CD4-positive, alpha-beta T cell treated with Interleukin-6 at 100 ng/mL for 8 hours (primary cell): ENCODE measurements at places on chromosomes 4 and X.

DNA sequence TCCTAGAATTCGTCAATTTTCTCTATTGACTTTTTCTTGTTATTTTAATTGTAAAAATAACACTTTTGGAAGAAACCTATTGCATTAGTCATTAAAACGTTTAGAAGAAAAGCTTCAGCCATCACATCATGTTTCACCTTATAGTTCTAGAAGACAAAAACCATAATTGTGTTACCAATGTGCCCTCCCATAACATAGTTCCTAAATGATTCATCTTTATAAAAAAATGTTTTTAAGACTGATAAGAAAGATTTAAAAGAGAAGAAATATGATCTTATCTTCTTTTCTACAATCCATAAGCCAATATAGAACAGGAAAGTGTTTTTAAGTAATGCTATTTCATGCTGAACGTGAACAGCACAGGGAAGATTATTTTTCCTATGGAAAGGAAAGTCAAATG lies 316.6 kb upstream of the NDST4 start:
- DNase-seq: no peak

GRCh38 chrX:53188763-53189162 lies 36.2 kb downstream of the KDM5C start:
- no peak for DNase-seq

- peak; percentile 18 for DNase-seq
Measured at GRCh38 chr4:109302361-109303139, at the start of gene COL25A1. Gene COL25A1 (minus strand): TSS chr4:109302658.

DNA sequence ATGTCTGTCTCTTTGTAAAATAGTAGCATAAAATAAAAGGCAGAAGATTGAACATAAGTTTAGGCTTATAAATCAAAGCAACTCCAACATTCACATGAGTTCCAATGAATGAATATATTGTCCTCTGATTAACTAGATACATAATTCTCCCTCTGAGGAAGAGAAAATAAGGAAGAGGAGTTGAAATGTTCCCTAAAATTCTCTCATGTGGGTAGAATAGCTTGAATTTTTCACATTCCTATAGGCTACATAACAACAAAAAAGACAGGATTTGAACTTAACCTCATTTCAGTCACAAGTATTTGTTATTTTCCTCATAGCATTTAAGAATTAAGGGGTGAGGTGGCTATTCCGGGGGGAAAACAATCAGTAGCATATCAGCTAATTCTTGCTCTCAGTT lies 462.4 kb upstream of the NDST4 start:
- DNase-seq: no peak

- no peak for DNase-seq
Measured at GRCh38 chrX:48531358-48531959, 8.1 kb upstream of the TBC1D25 start.

GRCh38 chr4:139726615-139727014 lies 61.0 kb downstream of the MGST2 start:
- no peak for DNase-seq

DNA sequence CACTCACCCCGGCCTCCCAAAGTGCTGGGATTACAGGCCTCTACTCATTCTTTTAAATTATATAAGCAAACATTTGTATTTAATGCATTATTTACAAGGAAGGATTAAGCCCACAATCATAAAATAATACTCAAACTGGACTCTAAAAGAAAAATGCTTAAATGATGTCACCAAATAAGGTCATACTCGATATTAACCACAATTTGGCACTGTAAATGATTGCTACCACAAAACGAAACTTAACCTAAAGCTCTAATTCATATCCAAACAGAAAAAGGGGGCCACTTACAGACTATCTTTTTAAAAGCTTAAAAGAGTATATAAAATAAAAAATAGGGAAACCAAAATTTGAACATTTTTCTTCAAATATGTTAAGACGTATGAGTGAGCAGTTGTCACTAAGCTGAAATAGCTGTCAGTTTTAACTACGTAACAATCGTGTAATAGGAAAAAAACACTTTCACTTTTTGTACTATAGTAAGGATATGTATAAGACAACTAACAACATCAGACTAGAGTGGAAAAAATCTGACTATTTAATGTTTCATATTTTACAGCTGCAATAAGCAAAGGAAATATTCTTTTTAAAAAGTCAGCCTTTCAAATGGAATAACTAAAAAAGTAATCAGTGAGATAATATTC lies 108.2 kb upstream of the GPR34 start:
- no peak for DNase-seq

GRCh38 chr4:1683261-1683735 lies 815 bp downstream of the FAM53A start:
- no peak for DNase-seq

DNA sequence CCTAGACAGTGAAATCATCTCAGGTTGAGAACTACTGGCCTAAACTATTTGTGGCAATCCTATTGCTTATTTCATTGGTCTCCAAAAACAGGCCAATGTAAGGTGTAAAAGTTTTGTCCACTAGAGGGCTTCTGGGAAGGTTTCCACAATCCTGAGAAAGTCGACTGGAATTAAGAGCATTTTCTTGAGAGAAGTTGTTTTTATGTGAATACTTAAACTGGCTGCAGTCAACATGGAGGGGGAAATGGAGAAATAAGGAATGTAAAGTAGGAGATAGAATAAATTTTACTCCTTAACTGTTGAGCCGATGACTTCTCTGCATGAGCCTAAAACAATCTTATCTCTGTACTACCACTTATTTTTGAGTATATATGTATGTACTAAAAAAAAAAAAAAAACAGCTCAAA lies 11.0 kb upstream of the EIF4E start:
- peak; percentile 10 for DNase-seq

DNA sequence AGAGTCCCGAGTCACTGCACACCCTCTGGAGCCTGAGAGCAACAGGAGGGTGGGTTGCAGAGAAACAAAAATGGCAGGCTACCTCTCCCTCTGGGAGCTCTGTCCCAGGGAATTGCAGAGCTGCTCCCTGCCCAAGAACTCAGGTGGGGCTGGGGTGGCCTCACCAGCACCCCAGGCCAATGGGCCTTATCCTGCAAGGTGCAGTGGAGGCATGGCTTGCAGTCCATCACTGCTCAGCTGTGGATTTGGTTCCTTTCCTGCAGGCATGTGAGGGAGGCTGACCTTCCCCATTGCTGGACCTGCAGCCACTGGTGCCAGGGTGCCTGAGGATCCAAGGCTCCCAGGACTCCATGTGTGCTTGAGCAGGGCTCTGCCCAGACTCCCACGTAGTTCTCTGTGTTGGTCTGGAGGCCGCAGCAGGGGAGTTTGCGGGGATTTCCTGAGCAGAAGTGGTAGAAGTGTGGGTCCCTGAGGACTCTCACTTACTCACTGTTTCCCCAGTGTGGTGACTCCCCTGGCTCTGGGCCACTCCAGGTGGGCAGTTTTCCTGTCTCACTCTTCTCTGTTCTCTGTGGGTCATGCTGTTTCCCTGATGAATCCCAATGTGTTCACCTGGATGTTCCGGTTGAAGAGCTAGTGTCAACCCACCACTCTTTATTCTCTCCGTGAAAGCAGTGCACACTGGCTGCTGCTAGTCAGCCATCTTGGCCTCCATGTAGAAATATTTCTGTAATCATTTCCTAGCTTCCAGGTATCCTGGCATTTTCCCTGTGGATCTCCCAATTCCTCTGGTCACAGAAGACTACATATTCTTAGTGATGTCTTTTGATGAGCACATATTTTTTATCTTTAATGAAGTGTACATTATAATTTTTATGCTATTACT lies 82.3 kb downstream of the ARHGAP24 start:
- DNase-seq: no peak

GRCh38 chrX:70087857-70088630 lies 25.8 kb downstream of the OTUD6A start:
- DNase-seq: no peak

GRCh38 chrX:136597356-136597755 lies 50.6 kb upstream of the CD40LG start:
- DNase-seq: no peak
